ENCODE measurements at places on chromosomes 1 and 21. TPM values are rescaled to one million over a fixed set of nuclear protein-coding genes. Genes with fewer than 3 reads are reported as not detected.

GRCh38 chr1:165703648-165704047 is 5.3 kb upstream of the ALDH9A1 start:
- no peak for DNase-seq
- no peaks in the 10 kb centered on the region for H3K36me3 ChIP-seq
- H3K4me1 ChIP-seq = no peaks in the 10 kb centered on the region
- H3K27me3 ChIP-seq = no peaks in the 10 kb centered on the region
- H3K4me3 ChIP-seq = no peak overlapping the region

GRCh38 chr1:166167572-166167925 is 748 bp upstream of the FAM78B start:
- H3K36me3 ChIP-seq = no peaks in the 10 kb centered on the region
- no peak for DNase-seq
- H3K27ac ChIP-seq = no peak overlapping the region
- H3K4me3 ChIP-seq = peak overlapping the region; percentile 54
- H3K4me1 ChIP-seq = peaks cover 10% of the 10 kb centered on the region

FCRLB gene
- polyA plus RNA-seq = 0.14 TPM

- no peak overlapping the region for H3K27ac ChIP-seq
- H3K36me3 ChIP-seq = no peaks in the 10 kb centered on the region
- no peak for DNase-seq
These were observed 150.1 kb downstream of the DISC1 start for GRCh38 chr1:231776757-231777062.

SELP gene
- not detected for polyA plus RNA-seq

- no peaks in the 10 kb centered on the region for H3K4me1 ChIP-seq
- no peak overlapping the region for H3K4me3 ChIP-seq
- H3K27me3 ChIP-seq = peaks cover 51% of the 10 kb centered on the region
- H3K36me3 ChIP-seq = peaks cover 2% of the 10 kb centered on the region
These were observed 1.7 kb upstream of the GFI1 start for GRCh38 chr1:92488416-92488815.

GRCh38 chr1:57007948-57008347 is 42.1 kb upstream of the C8B start:
- H3K27me3 ChIP-seq = no peaks in the 10 kb centered on the region
- DNase-seq = no peak
- H3K4me3 ChIP-seq = no peak overlapping the region
- no peaks in the 10 kb centered on the region for H3K36me3 ChIP-seq

- H3K4me1 ChIP-seq = no peaks in the 10 kb centered on the region
- no peak overlapping the region for H3K4me3 ChIP-seq
- no peaks in the 10 kb centered on the region for H3K36me3 ChIP-seq
- peak; percentile 75 for DNase-seq
- no peaks in the 10 kb centered on the region for H3K27me3 ChIP-seq
These were observed 23.9 kb downstream of the CITED4 start for GRCh38 chr1:40838045-40838979.

DNA sequence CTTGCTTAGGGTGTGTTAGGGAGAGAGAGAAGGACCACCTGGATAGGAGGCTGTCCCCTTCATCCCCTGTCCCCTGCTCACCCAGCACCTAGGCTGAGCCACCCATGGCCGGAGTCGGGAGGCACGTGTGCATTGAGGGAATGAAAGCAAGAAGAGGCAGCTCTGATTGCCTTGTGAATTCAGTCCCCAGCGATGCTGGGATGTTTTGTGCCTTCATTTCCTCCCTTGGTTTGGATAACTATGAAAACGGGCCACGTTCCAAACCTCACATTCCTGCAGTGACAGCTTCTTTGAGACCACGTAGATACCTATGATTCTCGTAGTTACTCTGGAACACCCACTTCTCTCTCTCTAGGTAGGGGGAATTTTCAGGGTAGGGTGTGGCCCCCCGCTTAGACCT is 67.1 kb downstream of the MAN1C1 start:
- H3K4me1 ChIP-seq = no peaks in the 10 kb centered on the region
- no peak overlapping the region for H3K27ac ChIP-seq
- H3K4me3 ChIP-seq = no peak overlapping the region
- H3K27me3 ChIP-seq = no peaks in the 10 kb centered on the region
- no peak for DNase-seq

DNA sequence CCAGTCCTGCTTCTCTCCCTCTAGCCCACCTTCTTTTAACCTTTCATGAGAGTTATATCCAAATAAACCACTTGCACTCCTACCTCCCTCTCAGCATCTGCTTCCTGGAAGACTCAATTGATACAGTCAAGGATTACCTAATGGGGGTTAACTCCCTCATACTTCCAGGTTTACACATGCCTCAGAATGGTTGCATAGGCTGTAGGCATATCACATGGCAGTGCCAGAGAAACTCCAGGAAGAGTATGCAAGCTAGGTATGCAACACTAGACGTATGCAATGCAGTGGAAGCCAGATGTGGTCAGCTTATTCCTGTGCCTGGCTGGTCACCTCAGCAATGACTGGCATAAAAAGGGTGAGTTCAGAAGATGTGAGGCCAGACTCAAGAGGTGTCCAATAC is 32.7 kb upstream of the VANGL1 start:
- DNase-seq = no peak
- no peaks in the 10 kb centered on the region for H3K4me1 ChIP-seq
- no peaks in the 10 kb centered on the region for H3K36me3 ChIP-seq
- H3K27me3 ChIP-seq = no peaks in the 10 kb centered on the region

DNA sequence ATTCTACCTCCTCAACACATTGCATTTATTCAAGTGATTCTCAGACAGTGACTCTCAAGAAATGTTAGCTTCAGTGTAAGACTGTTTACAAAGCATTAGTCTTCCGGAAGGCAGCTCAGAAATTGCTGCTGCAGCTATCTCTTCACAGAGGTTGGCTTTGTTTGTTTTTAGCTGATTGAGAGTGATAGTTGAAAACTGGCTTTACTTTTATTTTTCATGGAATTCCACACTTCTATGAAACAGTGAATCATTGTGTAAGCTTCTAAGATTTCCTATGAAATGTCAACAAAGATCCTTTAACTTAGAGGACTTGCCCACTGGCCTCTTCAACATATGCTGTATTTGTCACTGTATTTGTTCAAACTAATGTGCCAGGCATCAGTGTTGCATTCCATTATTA is 121.3 kb downstream of the TNNI3K start:
- H3K27me3 ChIP-seq = no peaks in the 10 kb centered on the region
- H3K4me3 ChIP-seq = no peak overlapping the region
- H3K36me3 ChIP-seq = no peaks in the 10 kb centered on the region
- DNase-seq = no peak
- no peaks in the 10 kb centered on the region for H3K4me1 ChIP-seq

DNA sequence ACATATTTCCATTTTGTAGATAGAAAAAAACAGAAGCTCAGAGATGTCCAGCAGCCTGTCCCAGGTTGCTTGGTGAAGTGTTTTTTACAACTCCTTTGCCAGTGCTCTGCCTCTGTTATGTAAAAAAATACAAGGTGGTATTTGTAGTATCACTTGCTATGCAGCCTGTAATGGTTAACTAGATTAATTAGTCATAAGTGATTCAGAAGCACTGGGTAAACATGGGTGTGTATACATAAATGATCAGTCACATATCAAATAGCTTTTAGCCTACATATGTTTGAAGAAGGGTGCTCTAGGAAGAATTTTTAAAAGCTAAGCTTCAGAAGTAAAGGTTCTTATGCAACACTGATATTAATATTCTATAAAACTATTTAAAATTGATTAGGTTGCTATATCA is 70.0 kb upstream of the MAGI3 start:
- DNase-seq = no peak
- H3K4me1 ChIP-seq = no peaks in the 10 kb centered on the region
- no peaks in the 10 kb centered on the region for H3K36me3 ChIP-seq
- no peak overlapping the region for H3K27ac ChIP-seq

WNT4 gene
- 4.0 TPM for polyA plus RNA-seq

DNA sequence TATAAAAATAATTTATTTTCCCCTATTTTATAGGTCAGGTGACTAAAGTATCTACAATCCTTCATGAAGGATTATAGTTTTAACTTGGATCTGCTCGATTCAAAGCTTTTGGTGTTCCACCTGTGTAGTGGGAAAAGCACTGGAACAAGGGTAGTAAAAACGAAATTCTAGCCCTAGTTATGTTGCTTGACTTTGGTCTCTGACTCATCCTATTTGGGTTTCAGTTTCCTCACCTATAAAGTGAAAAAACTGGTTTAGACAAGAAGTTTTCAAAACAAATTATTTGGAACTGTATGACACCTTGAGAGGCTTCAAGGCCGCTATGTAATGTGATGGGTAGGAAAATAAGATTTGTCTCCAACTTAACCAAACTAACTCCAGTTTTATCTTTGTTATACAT is 505.2 kb upstream of the ZRANB2 start:
- H3K27ac ChIP-seq = no peak overlapping the region
- H3K36me3 ChIP-seq = no peaks in the 10 kb centered on the region
- no peaks in the 10 kb centered on the region for H3K4me1 ChIP-seq
- H3K27me3 ChIP-seq = no peaks in the 10 kb centered on the region
- H3K4me3 ChIP-seq = no peak overlapping the region
- no peak for DNase-seq

- no peak for DNase-seq
- H3K27me3 ChIP-seq = no peaks in the 10 kb centered on the region
- H3K36me3 ChIP-seq = peaks cover 10% of the 10 kb centered on the region
- peaks cover 17% of the 10 kb centered on the region for H3K4me1 ChIP-seq
- no peak overlapping the region for H3K27ac ChIP-seq
These were observed 13.4 kb downstream of the VANGL2 start for GRCh38 chr1:160413716-160414115.

DNA sequence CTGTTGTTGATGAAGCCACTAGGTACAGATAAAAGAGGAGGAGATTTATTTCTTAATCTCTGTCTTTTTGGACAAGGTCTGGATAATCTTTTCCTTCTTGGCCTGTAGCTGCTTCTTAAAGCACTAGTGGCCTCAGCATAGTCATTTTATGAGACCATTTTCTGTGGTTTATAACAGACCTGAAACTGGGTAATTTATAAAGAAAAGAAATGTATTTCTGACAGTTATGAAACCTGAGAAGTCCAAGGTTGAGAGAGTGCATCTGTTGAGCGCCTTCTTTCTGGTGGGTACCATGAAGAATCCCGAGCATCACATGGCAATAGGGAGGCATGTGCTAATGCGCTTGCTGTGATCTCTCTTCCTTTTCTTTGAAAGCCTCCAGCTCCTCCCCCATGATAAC is 36.7 kb upstream of the PDC start:
- H3K36me3 ChIP-seq = no peaks in the 10 kb centered on the region
- H3K4me1 ChIP-seq = no peaks in the 10 kb centered on the region
- H3K27me3 ChIP-seq = no peaks in the 10 kb centered on the region
- no peak overlapping the region for H3K4me3 ChIP-seq
- no peak overlapping the region for H3K27ac ChIP-seq

- H3K36me3 ChIP-seq = no peaks in the 10 kb centered on the region
- H3K4me3 ChIP-seq = no peak overlapping the region
- no peaks in the 10 kb centered on the region for H3K27me3 ChIP-seq
- no peak overlapping the region for H3K27ac ChIP-seq
- no peak for DNase-seq
These were observed 120.5 kb upstream of the NGF start for GRCh38 chr1:115458426-115459114.

DNA sequence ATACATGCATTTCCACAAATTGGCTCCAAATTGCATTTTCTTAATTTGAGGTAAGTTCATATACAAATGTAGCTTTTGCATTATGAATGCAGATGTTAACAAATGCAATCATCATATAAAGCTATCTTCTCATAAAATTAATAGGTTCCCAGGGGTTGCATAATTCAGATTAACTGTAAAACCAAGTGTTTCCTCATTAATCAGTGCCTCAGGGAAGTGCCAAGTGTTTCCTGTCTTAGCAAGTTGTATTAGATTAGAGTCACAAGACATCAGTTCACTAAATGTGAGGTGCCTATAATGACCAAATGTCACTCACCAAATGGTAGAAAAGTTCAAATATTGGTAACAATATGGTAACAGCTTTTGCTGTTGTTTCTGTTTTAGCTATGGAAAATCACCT is 140.8 kb downstream of the PTGER3 start:
- H3K4me1 ChIP-seq = no peaks in the 10 kb centered on the region
- no peaks in the 10 kb centered on the region for H3K36me3 ChIP-seq
- DNase-seq = no peak
- H3K4me3 ChIP-seq = no peak overlapping the region
- H3K27me3 ChIP-seq = no peaks in the 10 kb centered on the region
- H3K27ac ChIP-seq = no peak overlapping the region

DNA sequence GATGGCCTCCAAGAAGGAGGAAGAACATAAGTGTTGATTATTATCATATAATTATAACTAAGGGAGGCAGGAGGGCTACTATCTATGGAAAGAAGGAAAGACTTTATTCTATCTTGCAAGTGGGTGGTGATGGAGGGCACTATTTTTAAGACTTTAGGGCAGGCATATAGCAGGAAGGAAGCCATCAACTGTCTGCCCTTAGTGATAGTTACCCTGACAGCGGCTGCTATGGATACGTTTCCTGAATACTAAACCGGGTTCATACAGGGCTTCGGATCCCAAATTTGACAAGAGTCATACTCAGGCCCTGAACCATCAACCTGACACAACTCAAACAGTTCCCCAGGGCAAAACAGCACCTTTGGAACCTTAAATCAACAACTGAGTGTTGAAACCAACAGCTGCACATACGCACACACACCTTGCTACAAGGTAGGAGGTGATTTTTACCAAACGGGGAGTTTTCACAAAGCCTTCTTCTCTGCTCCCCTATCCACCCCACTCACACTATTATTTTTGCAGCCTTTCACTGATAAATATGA is 397.2 kb downstream of the OMA1 start:
- no peak overlapping the region for H3K4me3 ChIP-seq
- no peaks in the 10 kb centered on the region for H3K4me1 ChIP-seq
- H3K36me3 ChIP-seq = no peaks in the 10 kb centered on the region
- no peaks in the 10 kb centered on the region for H3K27me3 ChIP-seq
- DNase-seq = no peak

- H3K36me3 ChIP-seq = no peaks in the 10 kb centered on the region
- no peaks in the 10 kb centered on the region for H3K27me3 ChIP-seq
- H3K4me3 ChIP-seq = peak overlapping the region; percentile 58
- H3K4me1 ChIP-seq = peaks cover 3% of the 10 kb centered on the region
These were observed 5.1 kb downstream of the CLCNKB start for GRCh38 chr1:16048573-16049189.

- no peaks in the 10 kb centered on the region for H3K4me1 ChIP-seq
- no peaks in the 10 kb centered on the region for H3K36me3 ChIP-seq
- no peak for DNase-seq
These were observed 414.9 kb downstream of the SMYD3 start for GRCh38 chr1:246092136-246092535.

DNA sequence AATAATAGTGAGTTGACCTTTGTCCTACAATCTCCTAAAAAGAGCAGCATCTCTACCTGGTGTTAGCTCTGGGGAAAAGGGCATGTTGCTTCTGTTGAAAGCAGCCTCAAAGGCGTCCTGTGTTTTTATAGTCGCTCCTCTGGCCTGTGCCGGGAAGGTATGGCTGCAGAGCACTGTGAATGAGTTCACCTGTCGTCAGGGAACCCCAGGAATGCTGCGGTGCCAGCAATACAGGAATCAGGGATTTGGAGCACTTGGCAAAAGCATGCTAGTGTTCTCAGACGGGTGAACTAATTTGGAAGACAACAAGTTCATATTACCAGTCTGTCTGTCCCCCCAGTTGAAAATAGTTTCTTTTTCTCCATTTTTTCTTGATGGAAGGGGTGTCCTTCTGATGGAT is 60.3 kb upstream of the PGD start:
- no peaks in the 10 kb centered on the region for H3K27me3 ChIP-seq
- no peak for DNase-seq
- no peak overlapping the region for H3K4me3 ChIP-seq
- H3K36me3 ChIP-seq = peaks cover 2% of the 10 kb centered on the region
- no peaks in the 10 kb centered on the region for H3K4me1 ChIP-seq

All from H1 (cell line).